SK-N-SH (cell line): ENCODE measurements at places on chromosomes 1 and 21.

- no peak for DNase-seq
Measured at GRCh38 chr21:14991957-14992356, 72.8 kb downstream of the NRIP1 start.

DNA sequence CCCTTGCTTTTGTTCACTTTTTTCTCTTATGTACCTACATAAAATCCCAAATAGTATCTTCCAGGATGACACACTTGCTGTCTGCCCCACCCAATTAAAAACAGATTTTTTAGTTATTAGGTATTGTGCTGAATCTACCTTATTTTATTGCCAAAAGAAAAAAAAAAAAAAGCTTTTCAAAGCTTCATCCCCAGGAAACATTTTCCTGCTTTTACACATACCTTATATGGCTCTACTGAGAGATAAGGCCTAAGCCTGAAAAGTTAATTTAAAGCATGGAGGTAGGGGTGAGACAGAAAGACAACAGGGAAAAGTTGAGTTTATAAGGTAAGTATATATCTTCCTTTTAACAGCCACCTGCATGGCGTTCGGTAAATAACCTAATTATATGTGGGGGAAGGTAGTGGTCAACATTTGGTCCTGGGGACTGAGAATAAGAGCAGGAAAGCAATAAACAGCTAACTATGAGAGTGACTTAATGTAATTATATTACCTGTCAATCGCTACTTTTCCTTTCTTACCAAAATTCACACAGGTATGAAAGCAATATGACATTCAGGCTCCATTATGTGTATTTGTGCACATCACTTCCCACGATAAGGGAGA, 54.6 kb upstream of the BOLA1 start:
- no peak for DNase-seq

- no peak for DNase-seq
Measured at GRCh38 chr1:35264871-35265270, 3.6 kb upstream of the ZMYM4 start.

GRCh38 chr1:30359539-30360220, 363.7 kb downstream of the MATN1 start:
- DNase-seq = no peak

DNA sequence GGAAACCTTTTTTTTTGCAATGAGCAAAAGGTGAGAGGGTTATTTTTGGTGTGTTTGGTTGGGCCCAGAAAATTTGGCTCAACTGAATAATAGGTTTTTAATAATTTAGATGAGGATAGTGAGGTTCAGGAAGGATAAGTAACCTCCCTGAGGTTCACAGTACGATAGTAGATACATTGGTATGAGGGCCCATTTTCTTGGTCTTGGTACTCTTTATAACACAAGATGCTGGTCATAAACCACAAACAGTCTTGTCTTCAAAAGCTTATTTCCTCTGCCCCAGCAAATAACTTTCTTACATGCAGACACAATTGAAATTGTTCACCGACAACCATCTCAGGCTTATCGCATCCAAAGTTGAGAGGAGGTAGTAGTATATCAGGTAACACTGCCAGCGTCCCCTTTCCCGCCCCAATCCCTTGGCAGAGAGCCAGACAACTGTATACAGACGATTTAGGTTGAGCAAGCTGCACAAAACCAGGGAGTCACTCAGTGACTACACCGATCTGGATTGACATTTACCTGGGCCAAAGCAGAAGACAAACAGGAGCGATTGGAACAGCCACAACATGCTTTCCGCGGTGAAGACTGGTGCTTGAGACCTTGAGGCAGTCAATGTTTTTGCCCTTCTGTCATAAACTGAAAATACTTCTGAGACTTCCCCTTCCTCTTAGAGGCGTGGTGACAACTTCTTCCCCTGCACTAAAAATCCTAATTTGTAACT, at the start of gene SLAMF6:
SLAMF6 (minus strand) TSS at position 634 of the 724 bp plus-strand sequence; CDS start at position 571, 63 bp downstream.
- DNase-seq = no peak

DNA sequence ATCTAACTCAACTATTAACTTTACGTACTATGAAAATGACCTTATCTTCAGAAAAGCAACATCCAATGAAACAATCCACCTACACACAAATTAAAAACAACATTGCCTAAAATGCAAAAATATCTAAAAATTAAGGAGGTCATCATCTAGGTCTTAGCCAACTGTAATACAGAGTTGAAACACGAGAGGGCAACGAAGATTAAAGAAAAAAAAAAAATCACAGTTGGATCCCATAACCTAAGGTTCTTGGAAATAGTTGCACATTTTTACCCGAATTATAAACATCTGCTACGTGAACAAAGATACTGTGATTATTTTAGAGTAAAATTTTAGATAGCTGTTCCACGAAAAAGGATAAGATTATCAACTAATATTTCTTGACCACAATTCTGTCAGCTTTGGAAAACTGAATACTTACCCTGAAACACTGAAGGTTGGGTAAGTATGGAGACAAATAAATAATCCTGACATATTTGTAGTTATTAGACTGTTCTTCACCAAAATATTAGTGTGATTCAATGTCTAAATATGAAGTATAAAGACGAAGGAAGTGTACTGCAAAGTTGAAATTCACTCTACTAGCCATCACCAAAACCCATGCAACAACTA, 88.0 kb upstream of the AK4 start:
- DNase-seq = peak; percentile 56

DNA sequence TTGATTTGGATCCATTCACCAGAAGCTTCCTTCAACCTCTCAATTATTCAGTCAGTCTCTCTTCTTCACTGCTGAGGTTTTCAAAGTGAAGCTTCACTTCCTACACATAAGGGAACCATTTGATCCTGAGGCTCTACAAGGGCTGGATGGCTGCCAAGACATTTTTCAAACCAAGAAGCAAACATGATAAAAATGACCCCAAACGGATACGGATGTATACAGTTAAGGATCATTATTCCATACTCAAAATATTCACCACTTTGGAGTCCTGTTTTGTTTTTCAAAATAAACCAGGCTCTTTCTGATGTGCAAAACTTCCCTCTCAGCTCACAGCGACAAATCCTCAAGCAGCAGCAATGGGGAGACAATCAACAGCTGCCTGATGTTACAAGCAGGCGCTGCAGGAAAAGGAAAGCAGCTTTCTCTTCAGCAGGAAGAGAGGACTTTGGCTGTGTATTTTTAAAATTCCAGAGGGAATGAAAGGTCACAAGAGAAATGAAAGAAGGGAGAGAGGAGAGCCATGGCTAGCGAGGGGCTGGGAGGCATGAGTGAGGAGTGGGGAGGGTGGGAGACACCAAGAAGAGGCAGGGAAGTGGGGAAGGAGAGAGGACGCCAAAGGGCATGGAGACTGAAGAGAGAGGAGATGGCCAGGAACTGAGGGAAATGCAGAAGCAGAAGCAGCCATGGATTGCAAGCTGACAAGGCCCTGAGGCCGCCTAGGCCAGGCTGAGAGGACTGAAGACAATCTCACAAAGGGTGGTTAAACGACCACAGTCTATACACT, 145.4 kb downstream of the SLC45A1 start:
- DNase-seq = peak; percentile 60

DNA sequence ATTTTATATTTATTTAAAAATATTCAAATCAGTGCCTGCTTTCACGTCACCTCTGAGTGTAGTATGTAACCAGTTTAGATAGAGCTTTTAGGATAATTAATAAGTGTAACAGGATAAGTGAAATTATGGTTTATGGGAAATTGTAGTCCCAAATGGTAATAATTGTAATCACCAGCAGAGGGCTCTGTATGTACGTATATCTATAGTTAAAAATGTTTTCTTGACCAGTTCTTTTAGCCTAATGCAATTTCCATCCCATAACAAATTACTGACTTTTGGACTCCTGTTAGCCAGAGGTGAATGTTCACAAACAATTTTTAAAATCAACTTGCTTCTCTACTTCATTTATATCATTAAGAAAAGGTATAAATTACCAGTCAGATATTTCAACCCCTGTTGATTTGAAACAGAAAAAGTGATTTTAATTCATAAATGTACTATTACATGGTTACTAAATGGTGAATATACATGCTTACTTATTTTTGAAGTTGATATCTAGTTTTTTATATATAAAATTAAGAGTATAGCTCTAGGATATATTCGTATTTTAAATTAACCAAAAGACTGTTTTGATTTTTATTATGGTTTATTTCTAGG, 25.3 kb downstream of the SLC30A7 start:
- peak; percentile 44 for DNase-seq

GRCh38 chr1:1543706-1544099, 3.3 kb upstream of the TMEM240 start:
- DNase-seq = peak; percentile 58

DNA sequence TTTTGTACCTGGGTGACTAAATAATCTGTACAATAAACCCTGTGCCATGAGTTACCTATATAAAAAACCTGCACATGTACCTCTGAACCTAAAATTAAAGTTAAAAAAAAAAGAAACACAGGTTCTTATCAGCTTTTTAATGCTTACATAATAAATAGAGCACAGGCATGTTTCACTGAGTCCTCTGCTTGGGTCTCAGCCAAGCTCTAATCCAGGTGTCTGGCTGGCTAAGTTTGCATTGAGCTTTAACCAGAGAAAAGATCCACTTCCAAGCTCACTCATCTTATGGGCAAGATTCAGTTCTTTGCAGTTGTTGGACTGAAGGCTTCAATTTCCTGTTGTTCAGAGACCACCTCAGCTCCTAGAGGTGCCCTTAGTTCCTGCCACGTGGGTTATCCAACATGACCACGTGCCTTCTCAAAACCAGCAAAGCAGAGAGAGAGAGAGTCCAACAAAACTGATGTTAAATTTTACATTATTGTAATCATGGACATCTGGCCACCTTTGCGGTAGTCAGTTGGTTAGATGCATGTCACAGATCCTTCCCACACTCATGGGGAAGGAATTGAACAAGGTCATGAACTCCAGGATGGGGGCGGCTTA, 68.2 kb upstream of the TMPRSS2 start:
- DNase-seq = no peak

DNA sequence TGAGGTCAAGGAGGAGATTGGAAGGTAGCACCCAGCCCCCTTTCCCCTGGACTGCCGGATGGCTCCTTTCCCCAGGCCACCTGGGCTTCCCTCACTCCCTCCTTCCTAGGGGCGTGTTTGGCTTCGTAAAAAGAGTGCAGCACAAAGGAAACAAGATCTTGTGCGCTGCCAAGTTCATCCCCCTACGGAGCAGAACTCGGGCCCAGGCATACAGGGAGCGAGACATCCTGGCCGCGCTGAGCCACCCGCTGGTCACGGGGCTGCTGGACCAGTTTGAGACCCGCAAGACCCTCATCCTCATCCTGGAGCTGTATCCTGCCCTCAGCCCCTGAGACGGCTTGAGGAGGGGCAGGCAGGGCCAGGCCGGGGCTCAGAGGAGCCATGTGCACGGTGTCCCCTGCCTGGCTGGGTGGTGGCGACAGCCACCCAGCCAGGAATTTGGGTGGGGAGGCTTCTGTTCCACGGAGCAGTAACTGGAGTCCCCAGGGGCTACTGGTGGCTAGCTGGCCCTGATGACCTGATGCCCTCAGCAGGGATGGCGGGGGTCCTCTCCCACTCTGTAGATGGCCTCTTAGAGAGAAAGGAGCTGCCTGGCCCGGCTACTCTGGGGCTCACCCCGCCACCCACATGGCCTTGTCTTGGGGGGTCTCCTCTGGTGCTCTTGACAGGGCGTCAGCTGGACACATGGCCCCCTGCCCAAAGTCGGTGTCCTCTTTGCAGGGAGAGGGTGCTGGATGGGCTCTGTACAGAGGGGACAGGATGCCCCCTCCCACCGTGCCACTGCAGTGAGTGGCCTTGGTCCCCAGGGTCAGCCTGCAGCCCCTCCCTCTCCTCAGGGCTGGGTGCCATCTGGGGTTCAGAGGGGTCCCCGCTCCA, 39.5 kb downstream of the TRIM11 start:
- DNase-seq = no peak

DNA sequence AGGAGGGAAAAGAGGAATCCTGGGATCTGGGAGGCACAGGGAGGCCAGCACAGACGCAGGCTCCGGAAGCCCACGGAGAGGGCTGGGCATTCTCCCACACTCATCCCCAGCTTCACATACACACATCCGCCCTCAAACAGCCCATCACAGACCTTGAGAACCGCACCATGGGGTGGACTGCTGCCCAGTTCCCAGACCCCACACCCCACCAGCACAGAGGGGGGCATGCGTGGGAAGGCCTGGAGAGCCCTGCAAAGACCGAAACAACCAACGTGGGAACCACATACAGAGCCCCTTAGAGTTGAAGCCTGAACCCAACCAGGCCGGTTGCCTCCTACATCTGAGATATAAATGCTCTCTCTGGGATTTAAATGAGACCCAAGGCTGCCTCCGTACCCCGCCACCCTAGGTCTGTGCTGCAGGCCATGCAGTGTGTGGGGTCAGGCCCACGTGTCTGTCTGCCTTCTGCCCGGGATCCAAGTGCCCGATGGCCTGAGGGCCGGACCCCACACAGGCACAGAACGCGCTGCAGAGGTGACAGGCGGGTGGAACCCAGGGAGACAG, 126.2 kb upstream of the COL6A1 start:
- no peak for DNase-seq

DNA sequence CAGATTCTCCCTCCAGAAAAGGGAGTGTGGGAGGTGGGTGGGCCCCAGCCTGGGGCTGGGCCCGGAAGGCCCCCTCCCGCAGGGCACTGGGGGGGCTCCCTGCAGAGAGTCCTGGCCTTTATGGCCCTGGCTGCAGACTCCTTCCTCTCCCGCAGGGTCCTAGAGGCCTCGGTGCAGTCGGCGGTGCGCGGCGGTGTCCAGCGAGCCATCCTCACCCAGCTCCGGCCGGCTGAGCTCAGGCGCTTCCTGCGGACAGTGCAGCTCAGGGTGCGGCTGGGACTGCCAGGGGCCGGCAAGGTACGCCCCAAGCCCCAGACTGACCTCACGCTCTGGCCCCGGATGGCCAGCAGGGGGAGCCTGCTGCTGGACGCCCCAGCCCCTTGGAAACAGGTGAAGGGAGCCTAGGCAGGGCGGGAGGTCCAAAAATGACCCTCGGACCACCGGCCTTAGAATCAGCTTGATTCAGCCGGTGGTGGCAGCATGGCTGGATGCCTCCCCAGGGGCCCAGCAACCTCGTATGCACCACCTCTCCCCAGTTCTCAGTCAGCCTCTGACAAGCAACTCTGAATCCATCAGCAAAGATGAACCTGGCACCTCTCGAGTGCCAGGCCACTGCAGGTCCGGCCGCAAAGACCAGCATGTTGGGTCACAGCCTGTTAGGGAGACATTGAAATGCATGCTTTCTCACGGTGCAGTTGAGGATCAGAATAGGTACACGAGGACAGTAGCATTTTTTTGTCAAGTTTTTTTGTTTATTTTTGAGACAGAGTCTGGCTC, 20.6 kb downstream of the MTHFR start:
- DNase-seq = peak; percentile 93

GRCh38 chr1:8313231-8313630, 4.7 kb upstream of the SLC45A1 start:
- no peak for DNase-seq
